ENCODE measurements at places on chromosomes 4 and X.

DNA sequence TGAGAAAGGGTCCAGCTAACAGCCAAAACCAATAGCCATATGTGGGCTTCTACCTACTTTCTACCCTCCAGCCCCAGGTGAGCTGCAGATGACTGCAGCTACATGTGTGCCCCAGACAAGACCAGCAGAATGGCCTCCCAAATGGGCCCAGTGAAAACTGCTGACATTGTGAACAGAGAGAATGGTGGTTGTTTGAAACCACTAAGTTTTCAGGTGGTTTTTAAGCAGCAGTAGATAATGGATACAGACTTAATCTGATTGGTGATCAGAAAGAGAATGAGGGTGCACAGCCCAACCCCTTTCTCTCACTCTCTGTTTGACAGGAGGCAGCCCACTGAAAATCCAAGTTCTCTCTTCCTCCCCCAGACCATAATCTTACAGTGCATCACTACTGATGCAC is 42.5 kb upstream of the BBS12 start:
- DNase-seq: no peak

DNA sequence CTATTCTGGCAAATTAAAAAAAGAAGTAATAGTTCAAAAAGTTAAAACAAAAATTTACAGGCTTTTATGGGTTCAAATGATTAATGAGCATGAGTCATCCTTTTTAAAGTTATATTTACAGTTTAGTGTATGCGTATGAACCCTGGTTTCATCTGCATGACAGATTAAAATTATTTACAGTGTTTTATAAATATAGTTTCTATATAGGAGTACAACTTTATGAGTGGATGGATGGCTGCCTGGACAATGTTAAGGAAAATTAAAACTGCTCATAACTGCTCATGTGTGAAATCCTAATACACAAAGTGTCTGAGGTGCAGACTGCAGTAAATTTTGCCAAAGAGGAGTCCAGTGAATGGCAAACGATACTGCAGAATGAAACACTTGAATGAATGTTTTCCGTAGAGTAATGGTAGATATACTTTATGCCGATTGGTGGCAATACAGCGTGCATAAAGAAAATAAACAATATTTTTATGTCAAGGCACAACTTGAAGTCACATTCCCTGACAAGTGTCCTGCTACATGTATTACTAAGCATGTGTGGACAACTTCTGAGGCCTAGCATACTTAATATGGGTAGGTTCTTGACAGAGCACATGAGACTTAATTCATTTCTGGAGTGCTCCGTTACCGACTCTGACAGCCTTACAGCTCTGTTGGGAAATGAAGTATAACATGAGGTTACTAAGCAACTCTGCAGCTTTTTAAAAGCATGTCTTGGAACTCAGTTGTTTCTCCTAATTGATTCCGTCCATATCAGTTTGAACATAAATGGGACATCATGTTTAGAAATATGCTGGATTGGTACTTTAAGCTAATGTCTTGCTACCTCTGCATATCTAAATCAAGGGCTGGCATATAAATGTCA is 985.6 kb upstream of the PCDH7 start:
- DNase-seq: no peak

GRCh38 chrX:24198101-24198500 is 48.6 kb downstream of the ZFX start:
- DNase-seq: no peak

GRCh38 chrX:65196758-65197360 is 220.6 kb upstream of the ZC4H2 start:
- DNase-seq: no peak

DNA sequence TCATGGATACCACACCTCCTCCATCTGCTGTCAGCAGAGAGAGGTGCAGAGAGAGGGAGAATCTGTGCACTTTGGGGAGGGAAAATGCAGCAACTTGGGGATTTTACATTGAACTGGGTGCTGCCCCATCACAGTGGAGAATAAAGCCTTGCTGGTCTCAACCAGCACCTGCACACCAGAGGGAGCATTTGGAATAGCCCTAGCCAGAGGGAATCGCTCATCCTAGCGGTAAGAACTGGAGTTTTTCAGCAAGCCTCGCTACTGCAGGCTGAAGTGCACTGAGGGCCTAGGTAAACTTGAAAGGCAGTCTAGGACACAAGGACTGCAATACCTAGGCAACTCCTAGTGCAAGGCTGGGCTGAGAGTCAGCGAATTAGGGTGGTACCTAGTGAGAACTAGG is 148.7 kb downstream of the KDR start:
- no peak for DNase-seq

DNA sequence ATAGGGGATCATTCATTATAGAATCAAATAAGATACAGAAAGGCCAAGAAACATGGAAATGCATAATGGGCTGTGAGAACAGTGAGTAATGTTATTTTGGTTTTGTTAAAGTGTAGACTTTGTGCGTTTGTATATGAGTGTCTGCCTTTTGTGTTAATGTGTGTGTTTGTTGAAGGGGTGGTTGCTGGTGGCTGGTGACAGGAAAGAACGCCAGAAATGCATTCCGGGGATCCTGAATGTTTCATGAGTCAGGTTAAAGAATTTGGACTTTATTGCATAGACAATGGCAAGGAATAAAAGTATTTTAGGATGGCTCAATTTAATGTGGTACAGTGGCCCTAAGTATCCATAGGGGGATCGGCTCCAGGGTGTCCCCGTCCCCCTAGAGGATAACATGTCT is 1228.9 kb downstream of the PCDH7 start:
- DNase-seq: no peak

DNA sequence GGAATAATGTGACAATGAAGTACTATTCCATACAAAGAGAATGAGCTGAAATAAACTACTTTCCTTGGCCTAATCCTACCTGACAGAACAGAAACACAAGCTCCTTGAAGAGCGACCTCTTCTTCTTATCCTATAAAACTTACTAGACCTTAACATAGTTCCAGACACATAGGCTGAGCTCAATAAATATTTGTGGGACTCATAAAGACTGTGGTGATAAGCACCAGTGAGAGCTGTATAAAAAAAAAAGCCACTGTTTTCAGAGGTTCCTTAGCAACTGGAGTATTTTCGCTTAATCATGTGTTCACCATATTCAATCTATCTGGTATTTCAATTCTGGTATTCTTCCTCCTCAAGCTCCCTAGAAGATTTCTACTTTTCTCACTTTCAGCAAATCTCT is 1129.6 kb downstream of the STPG2 start:
- no peak for DNase-seq

DNA sequence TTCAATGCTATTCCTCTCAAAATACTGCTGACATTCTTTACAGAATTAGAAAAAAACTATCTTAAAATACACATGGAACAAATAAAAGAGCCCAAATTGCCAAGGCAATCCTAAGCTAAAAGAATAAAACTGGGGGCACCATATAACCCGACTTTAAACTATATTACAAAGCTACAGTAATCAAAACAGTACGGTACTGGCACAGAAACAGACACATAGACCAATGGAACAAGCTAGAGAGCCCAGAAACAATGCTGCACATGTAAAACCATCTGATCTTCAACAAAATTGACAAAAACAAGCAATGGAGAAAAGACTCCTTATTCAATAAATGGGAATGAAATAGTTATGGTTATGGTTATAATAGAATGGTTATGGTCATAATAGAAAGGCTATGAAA is 482.6 kb downstream of the IDS start:
- no peak for DNase-seq

- no peak for DNase-seq
Measured at GRCh38 chrX:63718010-63718694, 66.9 kb downstream of the ARHGEF9 start.

GRCh38 chr4:12712648-12713339 is 771.3 kb downstream of the RAB28 start:
- DNase-seq: no peak

GRCh38 chr4:58983887-58984286 is 1873.7 kb upstream of the IGFBP7 start:
- DNase-seq: no peak

DNA sequence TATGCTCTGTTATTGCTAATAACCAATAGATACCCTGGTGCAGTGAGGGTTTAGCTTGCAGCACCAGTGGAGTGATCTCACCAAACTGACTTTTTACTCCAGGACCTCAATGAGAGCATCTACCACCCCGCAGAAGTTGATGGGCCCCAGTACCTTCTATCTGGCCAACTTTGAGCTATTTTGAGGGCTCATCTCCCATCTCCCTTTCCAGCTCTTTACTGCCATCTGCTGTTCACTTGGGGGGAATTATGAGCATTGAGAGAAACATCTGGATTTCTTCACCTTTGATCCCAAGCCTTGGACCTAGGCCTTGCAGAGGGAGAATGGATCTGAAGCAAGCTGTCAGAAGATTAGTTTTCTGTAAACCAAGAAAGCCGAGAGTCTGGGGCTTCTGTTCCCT is 143.6 kb downstream of the TMEM164 start:
- DNase-seq: no peak

GRCh38 chr4:47672696-47673095 is 165.2 kb downstream of the CORIN start:
- no peak for DNase-seq

DNA sequence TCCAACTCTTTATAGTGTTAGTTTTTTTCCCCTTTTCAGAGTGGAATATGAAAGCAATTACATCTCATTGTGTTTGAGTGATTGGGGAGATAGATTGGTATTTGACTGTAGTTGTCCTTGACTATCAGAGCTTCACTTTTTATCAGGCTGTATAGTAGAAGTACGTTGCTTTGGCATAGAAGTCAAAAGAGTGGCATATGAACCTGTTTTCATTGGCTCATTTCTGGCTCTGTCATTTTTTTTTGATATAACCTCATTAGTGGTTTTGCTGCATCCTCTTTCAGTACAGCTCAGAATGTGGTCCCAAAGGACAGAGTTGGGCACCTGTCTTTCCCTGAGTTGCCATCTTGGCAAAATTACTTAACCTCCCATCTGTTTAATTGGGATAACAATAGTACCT is 1.4 kb downstream of the TMA16 start:
- DNase-seq: no peak

DNA sequence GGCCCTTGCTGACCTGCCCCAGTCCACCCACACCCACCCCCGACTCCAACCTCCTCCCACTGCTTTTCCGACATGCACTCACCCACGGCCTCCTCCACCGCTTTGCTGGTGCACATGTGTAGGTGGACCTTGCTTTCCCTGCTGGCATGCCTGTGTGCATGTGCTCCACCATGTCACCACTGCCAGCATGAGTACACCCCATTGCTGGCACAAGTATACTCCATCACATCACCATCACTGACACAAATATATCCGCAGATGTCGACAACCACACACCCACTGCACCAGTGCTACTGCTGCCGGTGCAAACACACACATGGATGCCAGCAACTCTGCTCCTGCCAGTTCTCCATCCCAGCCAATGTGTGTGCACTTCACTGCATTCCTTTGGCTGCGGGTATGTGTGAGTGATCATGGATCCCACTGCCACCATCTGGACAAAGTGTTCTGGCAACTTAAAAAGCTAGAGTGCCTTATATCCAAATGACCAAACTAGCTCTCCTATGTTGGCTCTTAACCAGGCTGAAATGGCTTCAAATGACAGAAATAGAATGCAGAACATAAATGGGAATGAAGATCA is 1072.3 kb downstream of the RAPGEF2 start:
- no peak for DNase-seq

DNA sequence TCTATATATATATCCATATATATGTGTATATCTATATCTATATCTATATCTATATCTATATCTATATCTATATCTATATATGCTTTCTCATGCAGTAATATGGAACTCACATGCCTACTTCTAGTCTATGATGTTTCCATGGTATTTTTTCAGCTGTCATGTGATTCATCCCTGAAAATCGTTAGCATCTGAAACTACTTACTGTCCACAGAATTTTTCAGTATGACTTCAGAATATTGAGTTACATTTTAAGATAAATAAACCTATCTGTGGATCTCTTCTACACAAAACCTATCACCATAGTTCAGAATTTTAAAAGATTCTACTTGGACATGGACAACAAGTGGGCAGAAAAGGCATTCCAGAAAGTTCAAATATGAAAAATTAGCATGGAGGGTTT is 855.1 kb upstream of the INTU start:
- DNase-seq: no peak

DNA sequence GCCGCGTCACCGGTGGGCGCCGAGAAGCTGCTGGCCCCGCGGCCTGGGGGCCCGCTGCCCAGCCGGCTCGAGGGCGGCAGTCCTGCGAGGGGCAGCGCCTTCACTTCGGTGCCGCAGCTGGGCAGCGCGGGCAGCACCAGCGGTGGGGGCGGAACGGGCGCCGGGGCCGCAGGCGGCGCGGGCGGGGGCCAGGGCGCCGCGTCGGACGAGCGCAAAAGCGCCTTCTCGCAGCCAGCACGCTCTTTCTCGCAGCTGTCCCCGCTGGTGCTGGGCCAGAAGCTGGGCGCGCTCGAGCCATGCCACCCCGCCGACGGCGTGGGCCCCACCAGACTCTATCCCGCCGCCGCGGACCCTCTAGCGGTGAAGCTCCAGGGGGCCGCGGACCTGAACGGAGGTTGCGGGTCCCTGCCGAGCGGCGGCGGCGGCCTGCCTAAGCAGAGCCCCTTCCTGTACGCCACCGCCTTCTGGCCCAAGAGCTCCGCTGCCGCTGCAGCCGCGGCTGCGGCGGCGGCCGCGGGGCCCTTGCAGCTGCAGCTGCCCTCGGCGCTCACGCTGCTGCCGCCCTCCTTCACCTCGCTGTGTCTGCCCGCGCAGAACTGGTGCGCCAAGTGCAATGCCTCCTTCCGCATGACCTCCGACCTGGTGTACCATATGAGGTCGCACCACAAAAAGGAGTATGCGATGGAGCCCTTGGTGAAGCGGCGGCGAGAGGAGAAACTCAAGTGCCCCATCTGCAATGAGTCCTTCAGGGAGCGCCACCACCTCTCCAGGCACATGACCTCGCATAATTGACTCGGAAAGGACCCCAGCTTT is 5.6 kb downstream of the PRDM8 start:
- DNase-seq: no peak

DNA sequence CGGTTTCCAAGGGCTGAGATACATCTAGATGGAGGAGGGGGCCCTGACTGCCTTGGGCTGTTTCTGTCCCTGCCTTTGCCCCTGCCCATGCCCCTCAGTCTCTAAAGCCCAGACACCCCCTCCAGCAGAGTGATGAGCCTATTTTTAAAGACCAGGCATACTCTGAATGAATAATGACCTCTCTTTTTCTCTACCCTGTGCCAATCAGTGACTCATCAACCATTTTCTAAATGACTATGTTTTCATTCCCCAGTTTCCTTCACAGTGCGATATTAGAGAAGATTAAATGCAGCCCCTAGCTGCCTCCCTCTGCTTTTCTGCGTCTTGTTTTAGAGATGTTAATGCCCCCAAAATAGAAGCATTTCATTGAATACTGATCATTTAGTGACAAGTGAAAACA is 15.5 kb upstream of the NHS start:
- no peak for DNase-seq

- DNase-seq: no peak
Measured at GRCh38 chrX:48090123-48090522, 18.7 kb upstream of the ZNF630 start.
